Effector memory CD4-positive, alpha-beta T cell (primary cell): ENCODE measurements at places on chromosomes 6 and 20.
A peak's percentile ranks its signal among the peaks of the same experiment; 100 is the strongest.

DNA sequence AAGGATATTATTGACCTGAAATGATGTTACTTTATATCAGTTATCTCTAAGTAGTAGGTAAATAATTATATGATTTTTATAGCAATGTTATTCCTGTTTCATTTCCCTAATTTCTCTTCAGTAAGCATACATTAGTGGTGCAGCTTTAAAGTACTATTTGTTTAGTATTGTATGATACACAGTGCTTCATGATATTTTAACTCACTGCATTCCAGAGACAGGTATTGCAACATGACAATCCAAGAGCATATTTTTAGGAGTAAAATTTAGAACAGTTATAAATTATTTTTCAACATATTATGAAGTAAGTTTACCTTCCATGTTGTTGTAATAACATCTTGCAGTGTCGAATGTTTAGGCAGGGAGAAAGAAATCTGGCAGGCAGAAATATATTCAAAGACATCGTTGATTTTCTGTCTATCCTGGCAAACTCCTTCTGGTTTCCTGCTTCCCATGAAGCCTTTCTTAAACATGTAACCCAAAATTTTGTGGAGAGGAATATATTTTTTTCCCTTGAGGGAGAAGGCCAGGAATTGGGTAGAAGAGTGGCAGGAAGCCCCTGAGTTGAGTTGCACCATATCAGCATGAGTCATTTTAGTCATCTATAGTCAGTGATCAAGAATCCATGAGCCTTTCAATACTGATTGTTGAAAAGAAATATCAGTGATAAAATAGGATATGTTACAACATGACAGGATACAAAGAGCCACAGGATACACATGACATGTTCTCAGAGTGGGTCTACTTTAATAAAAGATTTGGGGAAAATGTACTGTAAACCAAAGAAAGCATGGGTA is 29.0 kb upstream of the PTCHD4 start:
- H3K27ac ChIP-seq: no peak overlapping the region
- no peaks in the 10 kb centered on the region for H3K36me3 ChIP-seq
- no peak for DNase-seq
- H3K27me3 ChIP-seq: no peaks in the 10 kb centered on the region
- no peak overlapping the region for H3K4me3 ChIP-seq
- H3K4me1 ChIP-seq: no peaks in the 10 kb centered on the region

DNA sequence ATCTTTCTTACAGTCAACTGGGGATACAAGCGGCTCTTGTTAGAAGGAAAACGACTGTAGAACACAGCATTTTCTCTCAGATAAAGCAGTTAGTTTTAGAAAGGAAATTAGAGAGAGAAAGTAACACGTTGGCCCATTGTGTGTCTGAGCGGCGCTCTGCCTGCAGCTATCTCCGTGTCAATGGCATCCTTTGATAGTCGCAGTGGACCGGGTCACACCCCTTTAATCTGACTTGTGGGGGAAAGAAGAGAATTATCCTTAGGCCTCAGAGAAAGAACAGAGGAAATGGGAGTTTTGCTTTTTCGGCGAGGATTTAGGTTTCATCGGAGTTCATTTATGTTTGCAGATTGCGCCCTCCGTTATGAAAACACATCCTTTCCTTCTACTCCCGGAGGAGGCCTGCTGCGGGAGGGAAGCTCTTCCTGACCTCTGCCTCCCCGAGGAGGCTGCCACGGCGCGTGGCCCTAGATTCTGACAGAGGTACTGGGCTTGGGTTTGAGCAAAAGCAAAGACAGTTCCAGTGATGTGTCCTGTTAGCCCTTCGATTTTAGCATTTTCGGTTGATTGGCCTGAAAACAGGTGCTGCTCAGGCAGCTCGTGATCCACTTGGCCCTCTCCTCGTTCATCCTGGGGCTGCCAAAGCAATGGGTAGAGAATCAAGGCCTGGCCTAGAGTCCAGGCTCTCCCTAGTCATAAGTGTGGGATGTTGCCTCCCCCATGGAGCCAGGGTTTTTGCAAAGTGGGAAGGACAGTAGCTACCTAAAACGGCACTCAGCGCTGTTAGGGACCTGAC is 74.9 kb downstream of the ZDHHC14 start:
- no peak overlapping the region for H3K27ac ChIP-seq
- no peak overlapping the region for H3K4me3 ChIP-seq
- H3K27me3 ChIP-seq: no peaks in the 10 kb centered on the region
- no peaks in the 10 kb centered on the region for H3K36me3 ChIP-seq

GRCh38 chr6:169386411-169387057 is 132.9 kb upstream of the THBS2 start:
- H3K36me3 ChIP-seq: no peaks in the 10 kb centered on the region
- H3K4me1 ChIP-seq: no peaks in the 10 kb centered on the region
- no peak overlapping the region for H3K4me3 ChIP-seq
- DNase-seq: no peak
- H3K27me3 ChIP-seq: no peaks in the 10 kb centered on the region
- H3K27ac ChIP-seq: no peak overlapping the region

DNA sequence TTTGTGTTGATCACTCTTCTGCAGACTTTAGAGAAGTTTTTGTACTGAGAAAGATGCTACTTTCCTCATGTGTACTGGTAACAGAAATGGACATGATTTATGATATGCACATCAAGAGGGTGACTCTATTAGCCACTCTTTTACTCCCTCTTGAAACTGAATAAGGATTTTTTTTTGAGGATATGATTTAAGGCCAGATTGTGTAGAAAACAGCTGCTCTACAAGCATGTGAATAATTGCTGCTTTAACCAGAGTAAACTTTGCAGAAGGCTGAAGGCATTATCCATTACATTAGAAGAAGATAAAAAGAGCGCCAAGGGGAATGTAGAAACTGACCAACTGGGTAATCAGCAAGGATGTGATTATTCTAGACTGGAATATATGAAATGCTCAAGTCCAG is 276.2 kb upstream of the MAP3K7 start:
- no peak for DNase-seq
- no peak overlapping the region for H3K4me3 ChIP-seq
- no peaks in the 10 kb centered on the region for H3K27me3 ChIP-seq

- H3K27me3 ChIP-seq: no peaks in the 10 kb centered on the region
- peak; percentile 75 for DNase-seq
- H3K4me3 ChIP-seq: peak overlapping the region; percentile 55
- peaks cover 15% of the 10 kb centered on the region for H3K4me1 ChIP-seq
Observed at GRCh38 chr6:26205161-26205624, 118.0 kb downstream of the HFE start.

DNA sequence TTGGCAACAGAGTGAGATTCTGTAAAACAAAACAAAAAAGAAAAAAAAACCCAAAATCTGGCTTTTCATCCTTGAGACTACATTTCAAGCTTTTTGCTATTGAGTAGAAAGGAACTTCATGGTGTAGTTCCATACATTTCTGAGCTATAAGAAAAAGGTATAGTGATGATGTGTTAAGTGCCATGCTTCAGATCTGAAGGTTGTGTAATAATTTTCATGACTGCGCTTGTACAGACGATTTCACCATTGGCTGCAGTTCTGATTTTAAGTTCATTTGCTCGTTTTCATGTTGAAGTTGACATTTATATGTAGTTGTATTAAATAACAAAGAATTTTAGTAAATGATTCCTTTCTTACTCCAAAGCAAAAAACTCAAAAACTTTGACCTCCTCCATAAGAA is 247.6 kb downstream of the ARID1B start:
- H3K36me3 ChIP-seq: no peaks in the 10 kb centered on the region
- no peak overlapping the region for H3K4me3 ChIP-seq
- H3K4me1 ChIP-seq: peaks cover 7% of the 10 kb centered on the region
- no peaks in the 10 kb centered on the region for H3K27me3 ChIP-seq

- no peak for DNase-seq
- no peaks in the 10 kb centered on the region for H3K27me3 ChIP-seq
- H3K36me3 ChIP-seq: no peaks in the 10 kb centered on the region
- H3K4me1 ChIP-seq: no peaks in the 10 kb centered on the region
- H3K27ac ChIP-seq: no peak overlapping the region
Observed at GRCh38 chr6:113083947-113084346, 736.8 kb downstream of the RFPL4B start.

GRCh38 chr6:150256618-150257272 is 112.1 kb upstream of the IYD start:
- no peaks in the 10 kb centered on the region for H3K4me1 ChIP-seq
- no peak for DNase-seq
- H3K4me3 ChIP-seq: no peak overlapping the region

DNA sequence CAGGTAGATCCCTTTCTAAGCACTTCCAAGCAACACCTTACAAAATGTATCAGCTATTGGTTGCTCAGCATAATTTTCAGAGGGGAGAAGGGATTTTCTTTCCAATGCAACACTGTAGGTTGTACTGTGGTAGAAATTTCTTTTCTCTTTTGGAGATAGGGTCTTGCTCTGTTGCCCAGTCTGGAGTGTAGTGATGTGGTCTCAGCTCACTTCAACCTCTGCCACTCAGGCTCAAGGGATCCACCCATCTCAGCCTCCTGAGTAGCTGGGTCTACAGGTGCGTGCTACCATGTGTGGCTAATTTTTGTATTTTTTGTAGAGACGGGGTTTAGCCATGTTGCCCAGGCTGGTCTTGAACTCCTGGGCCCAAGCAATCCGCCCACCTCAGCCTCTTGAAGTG is 16.3 kb downstream of the RAD21L1 start:
- no peaks in the 10 kb centered on the region for H3K4me1 ChIP-seq
- DNase-seq: no peak
- H3K27ac ChIP-seq: no peak overlapping the region

DNA sequence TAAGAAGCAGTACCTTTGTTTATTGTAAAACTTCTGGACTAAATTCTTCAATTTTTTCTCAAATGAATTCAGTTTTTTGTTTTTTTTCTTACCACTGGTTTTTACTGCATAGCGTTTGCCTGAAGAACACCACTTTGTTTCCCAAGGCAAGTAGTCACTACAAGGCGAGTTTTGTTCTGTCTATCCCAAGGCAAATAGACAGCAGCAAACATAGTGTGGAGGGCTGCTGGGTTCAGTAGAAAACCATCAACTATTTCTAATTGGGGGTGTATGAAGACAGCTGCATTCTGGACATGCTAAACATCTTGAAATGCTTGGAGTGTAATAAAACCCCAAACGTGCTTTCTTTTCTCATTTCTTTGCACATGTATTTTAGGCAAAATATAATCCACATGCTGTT is 197.4 kb downstream of the ESR1 start:
- no peaks in the 10 kb centered on the region for H3K27me3 ChIP-seq
- H3K36me3 ChIP-seq: no peaks in the 10 kb centered on the region
- H3K4me3 ChIP-seq: no peak overlapping the region

DNA sequence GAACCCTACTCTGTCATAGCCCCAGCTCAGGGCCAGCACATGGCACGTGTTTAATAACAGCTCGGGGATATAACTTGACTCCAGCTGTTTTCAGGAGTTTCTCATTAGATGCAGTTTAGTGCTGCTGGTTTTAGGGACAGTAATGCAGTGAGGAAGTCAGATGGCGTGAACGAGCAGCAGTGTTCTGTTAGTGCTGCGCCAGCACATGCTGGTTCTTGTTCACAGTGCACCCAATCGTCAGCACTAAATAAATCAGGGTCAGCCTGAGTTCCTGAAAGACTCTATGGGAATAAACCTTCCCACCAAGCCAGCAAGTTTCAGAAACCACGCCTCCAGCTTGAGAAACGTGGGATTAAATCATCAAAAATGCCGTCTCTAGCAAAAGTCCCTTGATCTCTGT is 235.9 kb upstream of the SUPT3H start:
- no peak overlapping the region for H3K4me3 ChIP-seq
- H3K27ac ChIP-seq: no peak overlapping the region
- H3K27me3 ChIP-seq: no peaks in the 10 kb centered on the region
- DNase-seq: no peak
- H3K4me1 ChIP-seq: no peaks in the 10 kb centered on the region

DNA sequence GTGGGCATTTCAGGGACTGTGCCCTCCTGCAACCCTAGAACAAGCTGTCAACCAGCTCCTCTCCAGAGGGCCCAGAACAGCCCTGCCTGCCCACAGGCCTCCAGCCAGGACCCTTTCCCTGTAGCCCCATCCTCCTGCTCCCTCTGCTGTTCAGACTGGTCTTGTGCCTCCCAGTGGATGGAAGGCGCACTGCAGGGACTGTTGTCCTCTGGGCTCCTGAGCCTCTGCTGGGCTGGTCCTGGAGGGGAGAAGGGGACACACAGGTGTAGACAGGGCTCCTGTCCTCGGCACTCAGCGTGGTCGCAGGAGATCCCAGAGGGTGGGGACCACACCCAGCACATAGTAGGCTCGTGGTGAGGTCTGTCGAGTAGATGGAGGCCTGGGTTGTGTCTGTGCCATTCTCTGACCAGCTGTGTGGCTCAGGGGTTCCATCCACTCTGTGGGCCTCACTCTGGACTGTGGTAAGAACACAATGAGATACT is 11.5 kb downstream of the ITPR3 start:
- no peaks in the 10 kb centered on the region for H3K36me3 ChIP-seq
- no peaks in the 10 kb centered on the region for H3K27me3 ChIP-seq
- peaks cover 16% of the 10 kb centered on the region for H3K4me1 ChIP-seq
- peak; percentile 31 for DNase-seq

DNA sequence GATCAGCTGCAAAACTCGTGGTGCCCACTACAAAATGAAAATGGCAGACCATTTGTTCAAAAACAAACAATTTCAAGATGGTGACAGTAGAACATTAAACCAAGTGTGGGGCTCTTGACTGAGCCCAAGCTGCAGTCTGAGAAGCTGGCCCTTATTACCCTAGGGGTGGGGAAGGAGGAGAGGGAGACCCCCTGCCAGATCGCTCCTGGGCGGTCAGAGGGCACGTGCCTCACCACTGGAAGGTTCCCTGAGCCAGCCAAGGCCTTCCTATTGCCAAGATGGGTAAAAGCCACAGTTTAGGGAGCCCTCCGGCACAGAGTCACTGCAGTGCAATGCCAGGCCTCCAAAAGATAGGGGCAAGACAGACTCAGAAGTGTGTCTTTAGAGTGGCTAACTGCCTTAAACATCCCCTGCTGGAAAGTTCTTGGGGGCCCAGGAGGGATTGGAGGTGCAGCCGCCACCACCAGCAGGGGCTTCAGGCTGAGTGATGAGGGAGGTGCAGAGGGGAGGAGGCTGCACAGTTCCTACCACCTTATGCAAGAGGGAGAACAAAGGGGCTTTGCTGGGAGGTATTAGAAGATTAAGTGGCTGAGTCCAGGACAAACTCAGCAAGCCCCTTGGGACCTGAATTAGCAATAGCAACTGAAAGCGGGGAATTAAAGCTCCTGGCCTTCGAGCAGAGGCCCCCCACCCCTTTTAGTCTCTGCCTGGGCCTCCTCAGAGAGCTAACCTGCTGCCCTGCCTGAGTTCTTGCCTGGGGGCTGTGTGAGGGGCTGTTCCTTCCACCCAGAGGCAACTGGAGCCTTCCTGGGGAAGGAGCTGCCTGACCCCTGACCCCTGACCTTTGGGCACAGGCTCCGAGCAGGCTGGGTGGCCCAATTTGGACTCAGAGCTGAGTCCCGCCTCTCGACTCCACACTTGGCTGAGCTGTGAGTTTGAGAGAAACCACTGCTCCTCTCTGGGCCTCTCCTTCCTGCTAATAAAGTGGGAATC is 88.4 kb downstream of the VEGFA start:
- H3K27ac ChIP-seq: no peak overlapping the region
- no peak overlapping the region for H3K4me3 ChIP-seq
- no peaks in the 10 kb centered on the region for H3K4me1 ChIP-seq
- H3K36me3 ChIP-seq: no peaks in the 10 kb centered on the region

DNA sequence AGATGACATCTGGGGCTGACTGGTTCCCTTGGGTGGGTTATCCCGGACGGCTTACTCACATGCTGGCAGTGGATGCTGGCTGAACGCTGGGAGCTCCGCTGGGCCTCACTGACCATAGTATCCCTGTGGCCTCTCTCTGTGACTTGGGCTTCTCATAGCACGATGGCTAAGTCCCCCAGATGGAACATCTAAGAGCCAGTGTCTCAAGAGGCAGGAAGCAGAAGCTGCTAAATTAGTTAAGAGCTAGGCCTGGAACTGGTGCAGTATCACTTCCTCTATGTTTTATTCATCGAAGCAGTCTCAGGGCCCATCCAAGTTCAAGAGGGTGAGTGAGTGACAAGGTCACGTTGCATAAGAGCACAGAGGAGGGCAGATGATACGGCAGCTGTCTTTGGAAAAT is 116.5 kb upstream of the LAMP5 start:
- H3K36me3 ChIP-seq: no peaks in the 10 kb centered on the region
- DNase-seq: no peak
- no peak overlapping the region for H3K4me3 ChIP-seq
- no peaks in the 10 kb centered on the region for H3K4me1 ChIP-seq
